ENCODE measurements at places on chromosomes 7 and 10.

DNA sequence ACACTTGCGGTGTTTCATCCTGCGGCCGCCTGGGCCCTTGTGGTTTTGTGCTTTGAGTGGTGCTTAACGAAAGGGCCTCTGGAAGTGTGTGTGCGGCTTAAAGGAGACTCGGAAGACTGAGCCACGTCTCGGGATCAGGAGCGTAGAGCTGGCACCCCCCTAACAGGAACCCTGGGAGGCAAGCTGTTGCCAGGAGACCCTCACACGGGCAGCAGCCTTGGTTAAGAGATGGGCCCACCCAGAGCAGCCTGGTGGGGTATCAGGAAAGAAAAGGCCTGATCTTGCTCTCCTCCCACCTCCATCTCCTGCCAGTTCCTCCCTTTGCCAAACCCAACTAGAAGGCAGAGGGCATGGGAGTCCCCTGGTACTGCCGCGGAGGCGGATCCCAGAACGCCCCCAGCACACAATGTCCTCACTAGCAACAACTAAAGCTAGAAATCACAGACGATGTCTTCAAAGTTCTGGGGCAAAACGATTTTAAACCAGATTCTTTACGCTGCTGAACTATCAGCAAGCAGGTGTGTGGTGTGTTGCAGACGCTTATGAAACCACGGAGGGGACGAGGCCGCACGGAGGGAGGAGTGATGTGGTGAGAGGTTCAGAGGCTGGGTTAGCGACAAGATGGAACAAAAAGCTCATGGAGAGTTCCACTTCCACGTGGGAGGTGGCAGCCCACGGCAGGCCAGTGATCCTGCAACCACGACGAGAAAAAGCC is 67.0 kb upstream of the INPP5A start:
- no peak for DNase-seq

DNA sequence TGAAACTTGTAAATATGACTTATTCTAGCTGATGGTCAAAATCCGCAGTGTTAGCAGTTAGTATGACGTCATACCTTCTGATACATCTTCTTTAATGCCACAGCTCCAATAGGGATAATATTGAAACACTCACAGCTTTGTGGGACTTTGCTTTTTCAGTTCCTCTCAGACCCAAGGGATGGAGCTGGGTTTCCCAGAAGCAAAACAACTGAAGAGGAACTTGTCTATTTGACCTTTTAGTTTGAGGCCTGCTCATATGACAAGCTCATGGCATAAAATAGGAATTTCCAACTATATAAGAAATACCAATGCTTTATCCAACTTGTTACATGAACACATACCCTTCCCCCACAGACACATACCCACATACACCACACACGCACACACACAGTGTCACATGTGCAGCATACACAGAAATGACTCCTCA is 31.6 kb upstream of the C10orf67 start:
- DNase-seq: no peak

GRCh38 chr10:119449760-119450461 is 92.6 kb downstream of the RGS10 start:
- DNase-seq: no peak

DNA sequence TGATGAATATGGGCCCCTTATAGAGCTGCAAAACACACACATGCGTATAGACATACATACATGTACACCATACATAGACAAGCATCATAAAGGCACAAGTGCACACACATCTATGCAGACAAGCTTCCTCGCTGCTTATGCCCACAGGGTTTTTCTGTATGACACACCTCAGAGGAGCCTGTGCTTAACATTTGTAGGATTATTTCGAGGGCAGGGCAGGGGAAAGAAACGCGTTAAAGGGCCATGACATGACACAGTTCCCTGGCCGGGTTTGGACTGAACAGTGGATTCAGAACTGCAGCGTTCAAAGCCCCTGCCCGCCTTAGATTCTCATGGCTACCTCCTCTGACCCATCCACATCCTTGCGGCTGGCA is 44.8 kb downstream of the CHST3 start:
- DNase-seq: no peak

DNA sequence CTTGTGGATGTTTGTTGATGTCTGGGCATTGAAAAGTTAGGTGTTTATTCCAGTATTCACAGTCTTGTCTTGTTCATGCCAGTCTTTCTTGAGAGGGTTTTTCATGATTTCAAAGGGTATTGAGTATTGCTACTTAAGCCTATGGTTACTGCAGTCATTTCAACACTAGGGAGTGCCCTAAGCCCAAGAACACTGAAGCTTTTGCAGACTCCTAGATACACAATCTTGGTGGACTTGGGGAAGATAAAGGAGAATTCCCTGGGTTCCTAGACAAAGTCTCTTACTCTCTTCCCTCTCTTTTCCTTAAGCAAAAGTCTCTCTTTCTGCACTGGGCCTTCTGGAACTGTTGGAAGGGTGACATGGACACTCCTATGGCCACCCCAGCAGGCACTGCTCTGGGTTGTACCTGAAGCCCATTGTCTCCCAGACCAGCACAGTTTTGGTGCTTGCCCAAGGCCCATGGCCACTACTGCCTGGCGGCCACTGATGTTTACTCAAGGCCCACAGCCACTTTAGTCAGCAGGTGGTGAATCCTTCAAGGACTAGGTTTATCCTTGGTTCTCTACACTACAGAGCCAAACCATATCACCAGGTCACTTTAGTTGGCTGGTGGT is 24.9 kb downstream of the SAMD9 start:
- DNase-seq: no peak

- no peak for DNase-seq
Observed at GRCh38 chr10:24439935-24440334, 231.0 kb downstream of the KIAA1217 start.

DNA sequence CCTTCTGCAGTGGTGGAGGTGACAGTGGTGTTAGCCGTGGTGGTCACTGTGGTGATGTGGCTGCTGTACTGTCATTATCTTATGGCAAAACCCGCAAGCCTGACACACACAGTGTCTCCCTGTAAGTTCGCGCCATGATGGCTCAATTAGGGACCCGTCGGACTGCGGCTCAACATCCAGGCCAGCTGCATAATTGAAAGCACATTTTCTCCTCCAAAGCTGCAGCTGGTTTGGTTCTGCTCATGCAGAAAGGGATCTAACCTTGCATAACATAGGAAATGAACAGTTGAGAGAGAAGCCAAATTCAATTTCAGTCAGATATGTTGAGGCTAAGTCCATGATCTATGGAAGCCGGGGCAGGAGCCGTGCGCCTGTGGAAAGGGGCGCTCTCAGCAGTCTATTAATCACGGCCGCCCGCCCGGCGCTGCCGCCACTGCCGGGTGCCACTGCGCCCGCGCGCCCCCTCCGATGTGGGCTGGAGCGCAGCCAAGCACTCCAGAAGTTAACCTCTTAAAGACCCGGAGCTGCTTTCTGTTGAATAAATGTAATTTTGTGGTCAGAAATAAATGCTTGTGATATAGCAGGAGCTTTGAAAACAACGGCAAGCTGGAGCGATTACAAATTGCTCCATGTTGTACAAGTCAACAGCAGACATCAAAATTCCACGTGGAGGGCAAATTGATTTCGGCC is 227.7 kb downstream of the CUX1 start:
- DNase-seq: no peak

DNA sequence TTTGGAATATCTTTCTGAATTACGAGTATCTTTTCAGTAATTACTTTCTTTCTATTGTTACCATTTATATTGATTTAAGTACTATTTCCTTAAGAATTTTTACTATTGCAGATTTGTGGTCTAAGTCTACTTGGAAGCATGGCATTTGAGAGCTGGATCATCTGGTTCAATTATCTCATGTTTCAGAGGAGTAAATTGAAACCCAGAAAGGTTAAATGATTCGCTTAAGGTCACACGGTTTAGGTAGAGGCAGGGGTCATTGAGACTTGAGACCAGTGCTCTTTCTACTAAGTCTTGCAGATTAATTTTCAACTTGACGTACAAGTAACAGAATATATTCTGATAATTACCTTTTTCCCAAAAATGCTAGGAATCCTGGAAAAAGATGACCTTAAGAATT is 109.2 kb upstream of the GLCCI1 start:
- no peak for DNase-seq

- DNase-seq: no peak
Observed at GRCh38 chr10:73907841-73908517, 3.0 kb upstream of the PLAU start.

GRCh38 chr10:110959379-110960332 is 40.3 kb downstream of the SHOC2 start:
- no peak for DNase-seq

- no peak for DNase-seq
Observed at GRCh38 chr10:100100651-100101184, 19.0 kb upstream of the CPN1 start.

DNA sequence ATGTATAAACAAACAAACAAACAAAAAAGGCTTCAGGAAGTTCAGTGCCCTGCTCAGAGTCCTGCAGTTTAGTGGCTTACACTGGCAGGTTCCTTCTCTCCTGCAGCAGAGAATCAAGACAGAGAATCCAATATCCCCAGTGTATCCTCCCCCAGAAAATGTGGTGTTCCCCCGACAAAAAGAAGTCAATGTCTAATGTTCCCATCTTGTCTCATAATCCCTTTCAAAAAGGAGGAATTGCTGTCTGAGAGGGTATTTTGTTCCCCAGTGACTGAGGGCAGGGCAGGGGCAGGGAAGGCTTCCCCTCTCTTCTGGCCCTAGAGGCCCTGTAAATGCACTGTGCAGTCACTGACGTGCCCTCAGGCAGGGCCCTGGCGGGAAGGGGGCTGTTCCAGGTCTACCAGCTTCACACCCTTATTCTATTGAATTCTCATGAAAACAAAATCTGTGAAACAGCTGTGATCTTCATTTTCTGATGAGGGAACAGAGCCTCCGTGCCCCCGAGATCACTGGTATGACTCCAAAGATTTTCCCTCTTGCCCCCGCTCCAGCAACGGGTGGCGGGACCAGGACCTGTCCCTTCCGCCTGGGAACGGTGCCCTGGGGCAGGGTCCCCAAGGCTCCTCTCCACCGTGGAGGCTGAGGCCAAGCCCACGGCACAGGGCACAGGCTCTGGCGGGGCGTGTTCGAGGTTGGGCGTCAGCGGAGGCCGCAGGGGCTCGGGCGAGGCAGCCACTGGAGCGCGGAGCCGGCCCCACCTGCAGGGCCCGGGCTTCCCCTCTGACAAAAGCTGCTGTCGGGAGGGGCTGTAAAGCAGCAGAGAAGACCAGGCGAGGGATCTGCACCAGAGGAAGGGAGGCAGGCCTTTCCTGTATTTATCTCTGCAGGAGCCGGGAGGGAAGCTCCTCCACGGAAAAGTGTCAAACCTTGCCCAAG is 13.4 kb upstream of the WDFY4 start:
- DNase-seq: no peak

- no peak for DNase-seq
Observed at GRCh38 chr10:5905854-5906507, 15.9 kb downstream of the FBH1 start.

DNA sequence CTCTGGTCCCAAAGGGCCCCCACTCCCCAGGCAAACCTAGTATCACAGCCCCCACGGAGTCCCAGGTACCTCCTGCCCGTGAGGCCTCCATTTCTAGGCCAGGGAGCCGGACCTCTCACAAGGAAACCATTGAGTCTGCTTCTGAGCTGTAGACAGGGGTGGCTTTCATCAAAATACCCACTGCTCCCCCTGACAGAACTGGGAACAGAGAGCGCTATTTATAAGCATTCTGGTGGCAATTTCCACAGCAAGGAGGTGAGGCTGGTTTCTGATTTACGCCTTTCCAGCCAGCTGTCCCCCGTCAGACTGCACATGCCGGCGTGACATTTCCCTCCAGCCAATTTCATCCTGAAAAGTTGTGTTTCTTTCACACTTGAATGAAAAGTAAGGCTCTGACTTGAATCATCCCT is 407.5 kb upstream of the PRKCQ start:
- no peak for DNase-seq

GRCh38 chr7:505171-505570 is 14.5 kb downstream of the PDGFA start:
- DNase-seq: no peak

DNA sequence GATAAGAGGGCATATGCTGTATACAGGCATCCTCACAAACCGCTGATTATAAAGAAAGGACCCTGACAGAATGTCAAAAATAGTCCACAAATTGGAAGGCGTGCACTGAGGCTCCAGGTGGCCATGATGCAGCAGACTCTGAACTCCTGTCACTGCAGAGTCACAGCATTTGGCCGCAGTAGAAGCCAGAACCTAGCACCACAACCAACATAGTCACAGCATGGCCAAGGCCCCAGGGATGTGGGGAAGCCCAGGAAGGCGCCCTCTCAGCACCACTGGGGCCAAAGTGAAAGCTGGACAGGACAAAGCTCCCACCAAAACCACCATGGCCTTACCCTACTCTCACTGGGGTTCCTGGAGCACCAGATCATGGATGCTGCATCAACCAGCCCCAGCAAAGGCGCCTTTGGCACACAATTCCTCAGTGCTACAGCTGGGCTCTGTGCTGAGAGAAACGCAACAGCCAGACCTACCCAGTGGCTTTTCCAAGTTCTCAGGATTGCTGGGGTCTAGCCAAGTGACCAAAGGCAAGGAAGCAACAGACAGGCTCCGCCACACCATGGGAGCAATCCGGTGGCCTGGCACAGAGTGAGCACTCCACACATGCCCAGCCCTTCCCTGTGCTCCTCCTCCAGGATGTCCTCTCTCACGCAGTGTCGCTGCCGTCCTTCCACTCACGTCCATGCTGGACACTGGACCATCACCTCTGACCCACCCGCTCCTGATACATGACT is 60.2 kb downstream of the STK17A start:
- DNase-seq: no peak

DNA sequence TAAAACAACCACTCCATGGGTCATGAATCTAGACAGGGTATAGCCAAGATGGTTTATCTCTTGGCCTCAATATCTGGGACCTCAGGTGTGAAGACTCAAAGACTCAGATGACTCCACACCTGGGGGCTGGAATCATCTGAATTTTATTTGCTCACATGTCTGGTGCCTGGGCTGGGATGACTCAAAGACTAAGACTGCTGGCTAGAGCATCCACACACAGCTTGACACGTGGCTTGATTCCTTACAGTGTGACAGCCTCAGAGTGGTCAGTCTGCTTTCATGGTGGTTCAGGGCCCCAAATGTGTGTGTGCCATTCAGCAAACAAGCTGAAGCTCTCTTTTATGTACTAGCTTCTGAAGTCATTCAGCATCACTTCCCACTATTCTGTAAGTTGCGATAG is 333.7 kb downstream of the RNLS start:
- DNase-seq: no peak
